ENCODE measurements at places on chromosomes 3 and 15.

GRCh38 chr3:86845726-86846125, 145.2 kb downstream of the VGLL3 start:
- DNase-seq, result no peak

GRCh38 chr3:5809586-5810246, 622.2 kb downstream of the EDEM1 start:
- DNase-seq, result no peak

DNA sequence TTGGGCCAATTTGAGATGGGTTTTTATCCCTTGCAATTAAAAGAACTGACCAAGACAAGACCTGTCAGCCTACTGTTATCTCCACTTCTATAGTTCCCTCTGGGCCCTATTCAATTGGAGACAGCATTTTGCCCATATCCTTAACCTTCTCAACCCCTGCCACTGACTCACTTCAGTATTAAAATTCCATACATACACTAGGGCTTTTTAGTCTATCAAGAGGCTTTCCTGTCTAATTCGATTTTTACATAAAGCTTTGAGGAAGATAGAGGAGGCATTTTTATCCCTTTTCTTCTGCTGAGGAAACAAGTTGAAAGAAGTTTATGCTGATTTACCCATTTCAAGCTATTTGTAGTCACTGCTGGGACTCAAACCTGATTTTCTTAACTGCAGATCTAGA, 51.1 kb downstream of the GTF2E1 start:
- DNase-seq, result no peak

- DNase-seq, result no peak
Measured at GRCh38 chr15:99253381-99254090, 2.3 kb downstream of the LRRC28 start.

- DNase-seq, result no peak
Measured at GRCh38 chr3:160055659-160056058, 67.0 kb downstream of the IL12A start.

DNA sequence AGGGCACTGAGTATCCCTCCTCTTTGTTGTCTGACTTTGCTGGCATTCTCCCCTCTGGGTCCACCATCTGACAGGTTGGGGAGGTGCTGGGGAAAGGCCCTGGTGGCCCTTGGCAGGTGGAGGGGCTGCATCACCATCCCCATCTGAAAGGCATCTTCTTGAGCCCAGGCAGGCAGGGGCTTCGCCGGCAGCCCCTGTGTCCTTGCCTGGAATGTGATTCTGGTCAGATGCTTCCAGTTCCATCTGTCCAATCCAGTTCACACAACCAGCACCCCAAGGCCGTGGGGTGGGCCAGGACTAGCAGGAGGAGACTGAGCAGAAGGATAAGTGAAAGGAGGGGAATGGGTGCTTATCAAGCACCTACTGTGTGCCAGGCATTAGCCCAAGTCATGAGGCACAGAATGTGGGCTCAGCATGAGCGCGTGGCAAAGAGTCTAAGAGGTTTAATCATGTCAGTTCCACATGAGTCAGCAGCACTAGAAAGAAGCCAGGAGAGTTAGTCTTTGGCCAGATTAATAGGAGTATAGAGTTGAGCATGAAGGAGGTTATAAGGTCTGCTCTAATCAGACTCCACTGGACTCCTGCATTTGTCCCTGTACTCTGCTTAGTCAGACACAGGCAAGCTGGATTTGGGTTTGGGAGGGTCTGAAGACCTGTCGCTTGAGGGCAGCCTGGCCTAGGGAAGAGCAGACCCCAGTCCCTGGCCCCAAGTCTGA, 10.5 kb upstream of the TXNRD3 start:
- DNase-seq, result no peak

All from stimulated activated naive CD8-positive, alpha-beta T cell treated with anti-CD3 and anti-CD28 coated beads, Interleukin-15, amount 100 ng/mL, for 72 hours (primary cell).